ENCODE measurements at places on chromosomes 2 and 18.

DNA sequence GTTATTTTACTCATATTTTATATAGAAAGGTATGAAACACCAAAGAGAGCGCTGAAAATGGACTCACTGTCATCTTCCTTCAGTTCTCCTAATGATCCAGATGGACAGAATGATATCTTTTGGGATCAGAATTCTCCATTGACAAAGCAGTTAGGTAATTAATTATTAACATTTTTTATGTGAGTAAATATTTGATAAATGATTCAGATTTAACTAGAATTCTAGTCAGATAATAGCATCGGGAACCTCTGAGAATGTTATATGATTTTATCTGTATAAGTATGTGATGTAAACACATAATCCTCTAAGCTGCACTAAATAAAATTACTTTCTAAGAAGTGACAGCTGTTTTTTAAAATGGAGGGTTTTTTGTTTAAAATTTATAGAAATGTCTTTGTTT is 2.0 kb downstream of the ETAA1 start:
- no peak for DNase-seq

DNA sequence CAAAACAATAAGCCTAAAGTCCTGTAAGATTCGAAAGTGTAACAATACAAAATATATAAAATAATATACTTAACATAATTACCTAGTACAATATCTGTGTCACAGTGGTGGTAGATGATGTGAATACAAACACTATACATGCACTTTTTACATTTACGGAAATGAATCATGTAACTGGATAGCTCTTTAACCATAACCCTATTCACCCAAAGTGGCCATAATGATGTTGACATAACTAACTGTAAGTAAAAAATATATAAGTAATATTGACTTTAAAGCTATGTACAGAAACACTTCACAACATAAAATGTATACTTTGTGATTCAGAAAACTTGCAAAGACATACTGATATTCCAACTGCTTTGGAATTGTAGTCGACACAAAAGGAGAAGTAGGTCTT is 616.9 kb upstream of the SLC8A1 start:
- DNase-seq, result no peak

GRCh38 chr2:204021290-204022081 is 84.9 kb downstream of the ICOS start:
- DNase-seq, result no peak

GRCh38 chr2:185222311-185222710 is 516.3 kb upstream of the FSIP2 start:
- no peak for DNase-seq

DNA sequence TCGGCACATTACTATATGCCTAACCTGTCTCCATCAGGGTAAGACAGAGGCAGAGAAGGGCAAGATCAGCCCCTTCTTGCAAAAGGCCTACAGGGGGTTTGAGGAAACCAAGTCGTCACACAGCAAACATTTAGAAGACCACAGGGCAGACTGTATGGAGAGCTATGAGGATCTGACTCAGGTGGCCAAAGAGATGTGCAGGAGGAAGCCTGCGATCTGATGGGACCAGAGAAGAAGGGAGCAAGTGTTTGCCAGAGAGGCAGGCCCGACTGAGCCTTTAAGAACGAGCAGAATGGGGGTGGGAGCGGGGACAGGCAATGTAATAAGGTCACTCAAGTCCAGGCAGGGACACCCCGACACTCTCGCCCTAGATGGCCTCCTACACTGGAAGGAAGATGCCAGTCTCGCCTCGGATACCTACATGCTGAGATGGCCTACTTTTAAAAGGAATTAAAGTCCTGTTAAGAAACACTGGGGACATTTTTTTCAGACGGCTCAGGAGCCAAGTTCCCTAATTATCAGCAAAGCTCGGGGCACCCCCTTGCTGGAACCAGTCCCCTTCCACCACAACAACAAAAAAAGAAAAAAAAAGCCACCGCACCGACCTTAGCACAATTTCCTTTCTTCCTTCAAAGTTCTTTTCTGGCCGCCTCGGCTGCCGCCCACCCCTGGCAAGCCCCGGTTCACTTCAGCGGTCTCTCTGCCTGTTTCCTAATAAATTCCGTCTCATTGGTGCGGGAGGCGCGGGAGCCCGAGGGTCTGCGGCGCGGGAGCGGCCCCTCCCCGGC is 1.5 kb downstream of the SFXN5 start:
- DNase-seq, result no peak

DNA sequence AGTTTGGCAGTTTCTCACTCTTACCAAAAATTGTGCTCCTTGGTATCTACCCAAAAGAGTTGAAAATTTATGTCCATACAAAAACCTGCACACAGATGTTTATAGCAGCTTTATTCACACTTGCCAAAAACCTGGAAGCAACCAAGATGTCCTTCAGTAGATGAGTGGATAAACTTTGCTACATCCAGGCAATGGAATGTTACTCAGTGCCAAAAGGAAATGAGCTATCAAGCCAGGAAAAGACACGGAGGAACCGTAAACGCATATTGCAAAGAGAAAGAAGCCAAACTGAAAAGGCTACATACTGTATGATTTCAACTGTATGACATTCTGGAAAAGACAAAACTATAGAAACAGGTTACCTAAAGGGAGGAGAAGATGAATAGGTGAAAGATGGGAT is 36.1 kb downstream of the TMEM163 start:
- no peak for DNase-seq

- no peak for DNase-seq
These were observed 646.3 kb upstream of the LRATD1 start for GRCh38 chr2:13986119-13986720.

GRCh38 chr2:17318013-17318412 is 200.2 kb downstream of the RAD51AP2 start:
- DNase-seq, result no peak

GRCh38 chr2:221477714-221478484 is 94.2 kb downstream of the EPHA4 start:
- no peak for DNase-seq

DNA sequence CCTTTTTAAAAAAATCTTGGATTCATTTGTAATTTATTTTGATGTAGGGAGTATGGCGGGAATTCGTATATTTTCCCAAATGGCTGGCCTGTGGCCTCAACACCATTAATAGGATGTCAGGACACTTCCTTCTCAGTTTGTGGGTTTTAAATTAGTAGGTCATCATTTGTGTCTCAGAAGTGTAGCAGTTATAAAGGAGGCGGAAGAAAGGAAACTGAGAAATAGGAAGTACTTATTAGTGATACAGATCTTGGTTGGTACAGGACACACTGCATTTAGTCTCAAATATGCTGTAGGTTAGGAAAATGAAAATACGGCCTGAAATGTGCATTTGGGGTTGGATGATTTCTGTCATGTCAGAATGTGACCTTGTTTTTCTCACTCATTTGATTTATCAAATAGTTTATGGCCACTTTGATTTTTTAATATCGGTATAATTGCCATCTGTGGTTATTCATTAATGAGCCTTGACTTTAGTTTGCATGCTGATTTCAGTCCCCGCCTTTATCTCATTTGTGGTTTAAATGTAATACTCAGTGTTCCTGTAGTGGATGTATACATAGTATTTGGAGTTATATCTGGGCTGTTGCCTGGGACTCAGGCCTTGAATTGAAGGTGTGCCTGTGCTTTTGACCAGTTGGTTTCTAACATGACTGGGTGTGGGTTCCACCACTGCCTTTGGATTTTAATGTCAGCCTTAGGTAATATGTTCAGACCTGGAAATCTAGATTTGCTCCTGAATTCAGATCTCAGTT is 31.4 kb downstream of the ZCCHC2 start:
- no peak for DNase-seq

DNA sequence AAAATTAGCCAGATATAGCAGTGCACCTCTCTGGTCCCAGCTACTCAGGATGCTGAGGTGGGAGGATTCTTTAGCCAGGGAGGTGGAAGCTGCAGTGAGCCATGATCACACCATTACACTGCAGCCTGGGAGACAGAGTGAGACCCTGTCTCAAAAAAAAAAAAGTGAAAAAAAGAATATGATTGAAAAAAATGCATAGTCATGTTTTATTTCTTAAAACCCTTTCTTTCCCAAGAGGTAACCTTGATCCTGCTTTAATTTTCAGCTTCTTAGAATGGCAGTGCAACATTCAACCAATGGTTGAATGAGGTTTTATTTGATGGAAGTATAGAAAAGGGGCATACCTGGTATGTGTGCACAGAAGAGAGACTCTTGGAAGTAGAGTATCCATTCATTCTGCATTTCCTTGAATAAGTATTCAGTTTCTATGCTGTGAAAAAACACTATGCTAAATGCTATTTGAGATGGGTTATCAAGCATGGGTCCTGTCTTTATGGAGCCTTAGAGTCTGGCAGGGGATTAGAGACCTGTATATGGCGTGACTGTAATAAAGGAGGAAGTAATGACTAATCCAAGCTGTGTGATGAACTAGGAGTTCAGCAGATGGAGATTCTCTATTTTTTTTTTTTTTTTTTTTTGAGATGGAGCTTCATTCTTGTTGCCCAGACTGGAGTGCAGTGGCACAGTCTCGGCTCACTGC is 146.3 kb downstream of the WDSUB1 start:
- no peak for DNase-seq

- no peak for DNase-seq
These were observed 213.6 kb downstream of the GLI2 start for GRCh38 chr2:120949027-120949956.

GRCh38 chr2:203870941-203871340 is 3.4 kb downstream of the CTLA4 start:
- no peak for DNase-seq

DNA sequence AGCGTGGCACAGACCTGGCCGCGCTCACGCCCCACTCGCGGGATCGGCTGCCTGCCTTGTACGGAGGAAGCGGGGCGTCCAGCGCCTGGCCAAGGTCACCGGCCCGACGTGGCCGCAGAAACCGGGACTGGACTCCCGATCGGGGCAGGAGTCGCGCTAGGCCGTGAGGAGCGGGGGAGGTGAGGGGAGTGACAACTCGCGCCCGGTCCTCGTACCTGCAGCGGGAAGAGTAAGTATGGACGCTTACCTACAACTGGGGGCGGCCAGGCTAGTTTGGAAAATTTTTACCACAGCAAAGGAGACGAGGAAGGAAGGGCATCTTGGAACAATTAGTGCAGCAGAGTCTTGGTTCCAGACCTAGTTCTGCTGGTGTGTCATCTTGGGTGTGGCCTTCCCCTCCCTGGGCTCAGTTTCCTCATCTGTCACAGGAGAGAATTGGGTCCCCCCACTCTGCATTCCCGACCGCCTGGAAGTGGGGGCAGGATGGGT is 693 bp downstream of the UBE2F start:
- no peak for DNase-seq

GRCh38 chr18:79744625-79745024 is 53.1 kb upstream of the KCNG2 start:
- no peak for DNase-seq
